Stimulated activated CD8-positive, alpha-beta memory T cell treated with anti-CD3 and anti-CD28 coated beads, Interleukin-2, amount 100 ng/mL, for 1 hour (primary cell): ENCODE measurements at places on chromosomes 7 and 10.

- no peak for DNase-seq
These were observed 342.6 kb upstream of the ZMIZ1 start for GRCh38 chr10:78726171-78726570.

- DNase-seq, result no peak
These were observed 68.5 kb upstream of the SEMA3A start for GRCh38 chr7:84263106-84263505.

DNA sequence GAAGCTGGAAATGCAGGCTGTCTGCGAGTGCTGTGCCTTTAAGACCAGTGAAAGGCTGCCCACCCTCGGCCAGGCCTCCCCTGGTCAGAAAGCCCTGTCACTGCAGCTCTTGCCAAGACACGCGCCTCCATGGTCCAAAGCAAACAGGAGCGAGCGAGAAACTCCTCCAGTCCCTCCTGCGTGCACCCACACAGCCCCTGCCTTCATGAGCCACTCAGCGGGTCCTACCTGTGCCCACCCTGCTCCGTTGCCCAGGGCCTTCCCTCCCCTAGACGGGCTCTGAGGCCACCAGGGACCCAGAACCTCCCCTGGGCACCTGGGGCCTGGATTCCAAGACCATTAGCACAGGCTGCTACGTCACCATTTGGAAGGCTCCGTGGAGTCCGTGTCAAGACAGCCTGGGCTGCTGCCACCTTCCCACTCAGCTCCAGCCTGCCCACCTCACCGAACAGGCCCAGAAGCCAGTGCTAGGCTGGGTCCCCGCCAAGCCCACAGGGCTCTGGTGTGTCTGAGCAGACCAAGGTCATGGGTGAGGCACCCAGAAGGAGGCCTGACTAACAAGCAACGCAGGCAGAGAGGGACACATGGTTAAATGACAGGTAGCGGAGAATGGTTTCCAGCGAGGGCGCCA is 144.5 kb downstream of the NEURL1 start:
- no peak for DNase-seq

DNA sequence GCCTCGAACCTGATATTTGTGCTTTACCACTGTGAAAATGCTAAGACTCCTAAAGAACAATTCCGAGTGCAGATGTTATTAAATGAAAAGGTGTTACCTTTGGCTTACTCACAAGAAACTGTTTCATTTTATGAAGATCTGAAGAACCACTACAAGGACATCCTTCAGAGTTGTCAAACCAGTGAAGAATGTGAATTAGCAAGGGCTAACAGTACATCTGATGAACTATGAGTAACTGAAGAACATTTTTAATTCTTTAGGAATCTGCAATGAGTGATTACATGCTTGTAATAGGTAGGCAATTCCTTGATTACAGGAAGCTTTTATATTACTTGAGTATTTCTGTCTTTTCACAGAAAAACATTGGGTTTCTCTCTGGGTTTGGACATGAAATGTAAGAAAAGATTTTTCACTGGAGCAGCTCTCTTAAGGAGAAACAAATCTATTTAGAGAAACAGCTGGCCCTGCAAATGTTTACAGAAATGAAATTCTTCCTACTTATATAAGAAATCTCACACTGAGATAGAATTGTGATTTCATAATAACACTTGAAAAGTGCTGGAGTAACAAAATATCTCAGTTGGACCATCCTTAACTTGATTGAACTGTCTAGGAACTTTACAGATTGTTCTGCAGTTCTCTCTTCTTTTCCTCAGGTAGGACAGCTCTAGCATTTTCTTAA is 47.7 kb downstream of the MINPP1 start:
- no peak for DNase-seq

- no peak for DNase-seq
These were observed 122.3 kb upstream of the CARD11 start for GRCh38 chr7:3165681-3166580.

DNA sequence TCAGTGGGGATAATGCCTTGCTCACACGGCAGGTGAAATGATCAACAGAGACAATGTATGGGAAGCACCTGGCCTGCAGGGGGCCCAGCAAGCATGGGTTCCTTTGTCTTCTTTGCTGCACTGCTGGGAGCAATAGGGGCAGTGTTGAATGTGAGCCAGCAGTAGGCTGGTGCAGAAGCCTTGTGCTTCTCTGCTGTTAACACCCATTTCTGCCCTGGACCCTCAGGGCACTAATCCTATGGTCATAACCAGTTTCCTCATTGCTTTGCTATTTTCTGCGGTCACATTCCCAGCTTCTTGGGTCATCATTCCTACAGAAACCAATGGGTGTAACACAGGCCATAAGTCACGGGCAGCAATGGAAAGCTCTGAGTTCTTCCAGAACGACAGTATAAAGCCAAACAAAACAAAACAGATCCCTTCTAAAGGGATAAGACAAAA is 10.9 kb upstream of the LGI1 start:
- no peak for DNase-seq

DNA sequence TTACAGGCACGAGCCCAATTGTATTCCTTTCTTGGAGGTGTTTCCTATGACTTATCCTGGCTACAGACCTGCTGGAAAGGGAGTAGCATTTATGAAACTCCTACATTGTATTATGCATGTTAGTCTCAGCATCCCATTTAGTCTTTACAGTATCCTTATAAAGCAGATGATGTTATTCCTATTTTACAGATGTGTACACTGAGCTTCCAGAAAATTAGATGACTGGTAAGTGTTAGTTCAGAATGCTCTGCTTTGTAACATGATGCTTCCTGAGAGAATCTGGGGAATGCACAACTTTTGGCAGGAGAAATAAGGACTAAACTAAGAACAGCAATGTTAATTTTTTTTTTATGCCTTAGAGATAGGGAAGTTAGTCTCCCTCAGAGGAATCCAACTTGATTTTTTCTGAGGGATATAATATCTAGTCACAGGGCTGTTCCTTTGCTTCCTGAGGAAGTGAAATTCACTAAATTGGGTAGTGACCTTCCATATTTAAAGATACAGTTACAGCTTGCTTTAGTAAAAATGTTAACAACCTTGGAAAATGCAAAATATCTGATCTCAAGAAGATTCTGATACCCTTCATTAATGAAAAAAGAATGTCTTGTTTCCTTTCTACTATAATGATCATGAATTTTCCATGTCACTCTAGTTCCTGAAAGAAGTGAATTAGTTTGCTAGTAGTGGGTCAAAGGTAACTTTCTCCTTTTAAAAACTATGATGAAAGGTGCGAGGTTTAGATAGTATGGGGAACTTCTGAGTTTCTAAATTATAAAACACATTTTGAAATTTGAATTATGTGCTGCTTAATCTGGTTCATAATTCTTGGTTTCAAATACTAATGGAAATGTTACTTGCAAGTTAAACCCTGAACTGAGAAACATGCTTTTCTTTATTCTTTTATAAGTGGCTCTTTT is 194.0 kb upstream of the PRPS1L1 start:
- DNase-seq, result no peak

DNA sequence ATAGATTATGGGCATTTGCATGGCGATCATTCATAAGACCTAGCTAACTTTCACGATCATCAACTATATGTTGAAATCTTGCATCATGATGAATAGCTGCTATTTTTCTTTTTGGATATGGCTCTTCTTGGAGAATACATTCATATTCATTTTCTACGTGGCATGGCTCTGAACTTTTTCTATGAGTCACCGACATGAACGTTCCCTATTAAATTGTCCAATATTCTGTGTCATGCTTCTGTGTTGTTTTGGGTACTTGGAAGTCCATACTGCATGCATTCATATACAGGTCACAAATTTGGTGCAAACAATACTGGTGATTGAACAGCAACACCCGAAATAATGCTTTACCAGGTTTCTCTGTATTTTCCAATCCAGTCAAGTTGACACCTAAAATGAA is 37.9 kb upstream of the ANKRD1 start:
- no peak for DNase-seq

GRCh38 chr7:70893971-70894715 is 237.8 kb upstream of the GALNT17 start:
- no peak for DNase-seq

DNA sequence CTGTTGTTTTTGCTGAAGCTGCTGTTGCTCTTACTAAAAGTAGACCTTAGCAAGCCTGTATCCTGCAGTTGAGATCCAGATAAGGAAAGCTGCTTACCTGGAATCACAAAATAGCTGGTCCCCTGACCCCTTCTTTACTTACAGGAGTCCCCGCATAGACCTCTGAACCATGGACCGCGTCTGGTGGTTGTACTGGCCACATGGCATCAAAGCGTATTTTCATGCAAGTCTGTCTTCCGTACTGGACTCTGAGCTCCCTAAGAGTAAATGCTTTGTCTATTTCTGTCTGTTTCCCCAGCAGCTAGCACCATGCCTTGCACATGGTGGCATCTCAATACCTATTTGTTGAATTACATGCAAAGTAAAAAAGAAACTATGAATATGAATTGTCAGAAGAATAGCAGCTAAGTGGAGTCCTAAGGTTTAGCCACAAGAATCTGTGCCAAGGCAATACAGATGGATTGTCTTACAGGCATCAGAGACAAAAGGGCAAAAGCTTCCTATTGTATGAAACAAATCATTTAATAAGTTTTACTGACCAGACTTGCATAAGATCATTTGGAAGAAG is 159.2 kb downstream of the PAXIP1 start:
- DNase-seq, result no peak

GRCh38 chr10:94205396-94205831 is 157.3 kb downstream of the NOC3L start:
- DNase-seq, result no peak

DNA sequence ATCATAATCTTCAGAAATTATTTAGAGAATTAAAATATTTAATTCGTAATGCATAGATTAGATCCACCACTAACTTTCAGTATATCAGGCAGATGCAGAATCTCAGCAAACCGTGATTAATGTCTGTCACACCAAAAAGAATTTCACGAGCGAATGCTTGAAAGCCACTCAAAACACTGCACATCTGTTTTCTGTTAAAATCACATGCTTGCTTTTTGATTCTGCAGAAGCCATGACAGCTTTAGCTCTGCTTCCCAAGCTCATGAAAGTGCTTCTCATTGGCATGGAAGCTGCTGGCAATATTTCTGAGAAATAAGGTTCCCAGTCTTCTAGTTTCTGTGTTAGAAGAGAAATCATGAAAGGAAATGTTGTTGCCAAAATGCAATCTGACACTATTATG is 837.8 kb upstream of the LRRN3 start:
- DNase-seq, result no peak

- no peak for DNase-seq
These were observed 46.8 kb upstream of the TMEM213 start for GRCh38 chr7:138750901-138751464.

GRCh38 chr10:84739641-84740040 is 411.3 kb downstream of the CCSER2 start:
- no peak for DNase-seq

DNA sequence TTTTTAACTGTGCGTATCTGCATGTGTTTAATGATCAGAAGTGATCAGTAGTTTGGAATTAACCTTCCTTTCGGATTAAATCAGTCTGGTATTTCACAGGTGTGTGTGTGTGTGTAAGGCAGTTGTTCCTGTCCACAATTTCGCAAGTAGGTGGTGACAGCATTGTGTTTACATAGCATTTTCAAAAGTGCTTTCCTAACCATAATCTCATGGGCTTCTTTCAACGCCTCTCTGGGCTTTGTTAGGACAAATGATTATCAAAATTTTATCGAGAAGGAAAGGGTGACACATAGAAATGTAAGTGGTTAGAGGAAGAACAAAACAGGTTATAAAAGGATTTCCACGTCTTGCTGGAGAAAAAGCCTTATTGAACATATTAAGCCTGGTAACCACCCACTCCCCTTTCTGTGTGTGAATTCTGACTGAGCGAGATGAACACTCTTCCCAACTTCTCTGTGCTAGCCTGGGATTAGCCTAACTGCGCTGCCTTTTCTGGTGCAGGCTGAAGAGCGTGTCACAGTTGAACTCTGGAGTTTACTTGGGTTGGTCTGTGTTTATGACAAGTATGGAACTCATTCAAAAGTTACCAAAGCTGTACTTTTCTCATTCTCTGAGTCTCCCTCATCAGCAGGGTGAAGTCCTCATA is 292.3 kb upstream of the PITRM1 start:
- no peak for DNase-seq

- no peak for DNase-seq
These were observed 217.9 kb downstream of the GALNT17 start for GRCh38 chr7:71349682-71350481.

GRCh38 chr10:34751272-34751671 is 63.8 kb downstream of the PARD3 start:
- no peak for DNase-seq

GRCh38 chr7:19397911-19398310 is 252.7 kb upstream of the FERD3L start:
- no peak for DNase-seq

GRCh38 chr7:130963339-130963738 is 229.3 kb upstream of the KLF14 start:
- no peak for DNase-seq
